Activated CD4-positive, alpha-beta memory T cell treated with anti-CD3 and anti-CD28 coated beads for 36 hours (primary cell): ENCODE measurements at places on chromosomes 11 and 22. TPM values are rescaled to one million over a fixed set of nuclear protein-coding genes. Genes with fewer than 3 reads are reported as not detected.

GRCh38 chr11:84906995-84907394 is 720.1 kb downstream of the DLG2 start:
- DNase-seq: no peak
- no peaks in the 10 kb centered on the region for H3K4me1 ChIP-seq
- H3K27me3 ChIP-seq: no peaks in the 10 kb centered on the region

DNA sequence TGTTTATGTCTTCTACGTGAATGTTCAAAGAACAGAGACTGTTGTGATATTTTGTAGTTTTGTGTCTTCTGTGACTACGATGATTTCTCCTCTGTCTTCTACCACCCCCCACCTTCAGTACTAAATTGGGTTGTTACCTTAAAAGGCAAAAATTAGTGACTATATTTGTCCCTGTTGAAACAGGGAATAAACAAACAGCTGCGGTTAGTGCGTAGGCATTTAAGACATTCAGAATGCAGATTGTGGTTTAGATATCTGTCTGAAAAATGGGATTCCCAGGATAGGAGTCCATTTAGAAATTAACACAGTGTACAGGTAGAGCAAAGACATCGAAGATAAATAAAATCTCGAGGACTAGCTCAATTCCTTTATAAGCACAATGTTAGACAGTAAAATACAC is 15.6 kb upstream of the ARHGAP42 start:
- H3K27ac ChIP-seq: no peak overlapping the region
- H3K4me3 ChIP-seq: no peak overlapping the region
- no peaks in the 10 kb centered on the region for H3K4me1 ChIP-seq
- no peaks in the 10 kb centered on the region for H3K36me3 ChIP-seq
- no peaks in the 10 kb centered on the region for H3K27me3 ChIP-seq

- H3K27me3 ChIP-seq: no peaks in the 10 kb centered on the region
- H3K4me3 ChIP-seq: no peak overlapping the region
- peaks cover 29% of the 10 kb centered on the region for H3K36me3 ChIP-seq
- H3K4me1 ChIP-seq: peaks cover 23% of the 10 kb centered on the region
- no peak for DNase-seq
Measured at GRCh38 chr11:65127473-65128181, 5.5 kb downstream of the MRPL49 start.

GRCh38 chr11:34065505-34066203 is 14.1 kb downstream of the CAPRIN1 start:
- H3K27ac ChIP-seq: no peak overlapping the region
- peaks cover 57% of the 10 kb centered on the region for H3K4me1 ChIP-seq
- no peak overlapping the region for H3K4me3 ChIP-seq

- H3K27ac ChIP-seq: no peak overlapping the region
- no peak overlapping the region for H3K4me3 ChIP-seq
- no peaks in the 10 kb centered on the region for H3K36me3 ChIP-seq
- no peaks in the 10 kb centered on the region for H3K27me3 ChIP-seq
- DNase-seq: no peak
Measured at GRCh38 chr11:121872356-121872755, 243.7 kb downstream of the BLID start.

DNA sequence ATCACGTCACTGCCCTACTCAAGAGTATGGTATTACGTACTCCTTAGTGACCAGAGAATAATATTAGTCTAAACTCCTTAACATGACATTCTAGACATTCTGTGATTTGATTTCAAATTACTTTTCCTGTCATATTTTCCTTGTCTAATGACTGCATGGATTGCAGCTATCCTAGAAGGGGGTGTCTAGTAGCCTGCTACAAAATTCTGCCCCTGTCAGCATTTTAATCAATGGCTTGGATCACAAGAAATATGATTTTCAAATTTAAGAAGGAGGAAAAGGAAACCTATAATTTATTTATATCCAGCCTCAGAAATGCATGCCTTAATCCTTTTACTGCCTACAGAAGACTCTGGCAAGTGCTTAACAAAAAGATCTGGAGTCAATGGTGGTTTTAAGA is 216.8 kb downstream of the SWAP70 start:
- H3K36me3 ChIP-seq: no peaks in the 10 kb centered on the region
- H3K27ac ChIP-seq: no peak overlapping the region
- H3K4me3 ChIP-seq: no peak overlapping the region
- H3K4me1 ChIP-seq: no peaks in the 10 kb centered on the region
- no peak for DNase-seq

GRCh38 chr11:7307836-7308235 is 56.1 kb downstream of the SYT9 start:
- peaks cover 9% of the 10 kb centered on the region for H3K27me3 ChIP-seq
- no peak overlapping the region for H3K4me3 ChIP-seq
- no peaks in the 10 kb centered on the region for H3K36me3 ChIP-seq
- no peak overlapping the region for H3K27ac ChIP-seq
- no peaks in the 10 kb centered on the region for H3K4me1 ChIP-seq

GRCh38 chr22:26489447-26490036 is 5.9 kb downstream of the SRRD start:
- no peaks in the 10 kb centered on the region for H3K27me3 ChIP-seq
- H3K27ac ChIP-seq: peak overlapping the region; percentile 30
- no peak for DNase-seq
- peaks cover 38% of the 10 kb centered on the region for H3K36me3 ChIP-seq
- H3K4me1 ChIP-seq: peaks cover 19% of the 10 kb centered on the region
- no peak overlapping the region for H3K4me3 ChIP-seq

DNA sequence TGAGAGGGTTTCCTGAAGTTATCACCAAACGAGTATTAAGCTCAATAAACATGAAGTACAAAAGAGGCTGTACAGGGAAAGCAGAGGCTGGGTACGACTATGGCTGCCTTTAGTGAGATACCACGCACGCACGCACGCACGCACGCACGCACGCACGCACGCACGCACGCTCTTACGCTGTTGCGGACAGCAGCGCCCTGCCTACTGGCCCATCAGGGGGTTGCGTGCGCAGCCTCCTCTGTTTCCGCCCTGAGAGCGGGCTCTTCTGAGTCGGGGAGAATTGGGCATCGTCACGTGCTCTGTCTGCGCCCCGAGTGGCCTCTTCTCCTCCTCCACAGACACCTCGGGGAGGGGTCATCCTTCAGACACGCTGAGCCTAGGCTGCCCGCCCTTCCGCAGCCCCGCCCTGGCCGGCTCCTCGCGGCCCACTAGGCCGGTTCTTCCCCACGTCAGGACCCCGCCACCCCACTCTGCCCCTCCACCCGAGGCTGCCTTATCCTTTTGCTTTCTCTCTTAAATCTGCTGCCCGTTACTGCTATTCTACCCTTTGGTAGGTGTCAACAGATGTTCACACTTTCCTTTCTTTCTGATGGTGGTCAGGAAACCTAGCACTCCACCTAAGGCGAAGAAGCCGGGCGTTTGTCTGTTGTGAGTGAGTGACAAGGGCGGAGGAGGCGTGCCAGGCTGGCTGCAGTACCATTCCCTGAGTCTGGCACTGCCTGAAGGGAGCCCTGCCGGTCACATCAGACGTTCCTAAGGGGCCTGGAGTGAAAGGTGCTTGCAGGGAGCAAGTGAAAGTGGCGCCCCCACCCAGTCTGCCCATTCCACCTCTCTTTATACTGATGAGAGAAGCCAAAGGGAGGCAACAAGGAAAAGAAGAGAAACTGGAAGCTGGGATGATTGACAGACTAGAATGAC is 300.4 kb upstream of the B3GAT1 start:
- no peak for DNase-seq
- H3K27ac ChIP-seq: no peak overlapping the region
- no peaks in the 10 kb centered on the region for H3K4me1 ChIP-seq
- peaks cover 3% of the 10 kb centered on the region for H3K27me3 ChIP-seq
- no peak overlapping the region for H3K4me3 ChIP-seq

DNA sequence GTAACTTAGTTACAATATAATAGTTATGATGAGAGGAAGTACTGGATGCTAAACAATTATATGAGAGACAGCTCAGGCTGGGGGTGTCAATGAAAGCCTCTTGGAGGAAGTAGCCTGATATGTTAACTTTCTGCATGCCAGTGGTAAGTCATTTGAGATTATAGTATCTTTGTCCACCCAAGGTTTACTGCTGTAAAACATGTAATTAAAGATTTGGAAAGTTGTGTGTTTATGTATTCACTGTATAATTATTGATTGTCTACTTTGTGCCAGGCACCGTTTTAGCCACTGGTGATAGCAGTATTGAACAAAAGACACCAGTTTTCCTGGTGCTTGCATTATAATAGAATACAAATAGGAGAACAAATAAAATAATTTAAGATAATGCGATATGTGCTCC is 624 bp upstream of the DNAJB7 start:
- H3K36me3 ChIP-seq: peaks cover 3% of the 10 kb centered on the region
- no peak for DNase-seq
- no peak overlapping the region for H3K4me3 ChIP-seq
- no peak overlapping the region for H3K27ac ChIP-seq
- no peaks in the 10 kb centered on the region for H3K27me3 ChIP-seq
- peaks cover 24% of the 10 kb centered on the region for H3K4me1 ChIP-seq

DNA sequence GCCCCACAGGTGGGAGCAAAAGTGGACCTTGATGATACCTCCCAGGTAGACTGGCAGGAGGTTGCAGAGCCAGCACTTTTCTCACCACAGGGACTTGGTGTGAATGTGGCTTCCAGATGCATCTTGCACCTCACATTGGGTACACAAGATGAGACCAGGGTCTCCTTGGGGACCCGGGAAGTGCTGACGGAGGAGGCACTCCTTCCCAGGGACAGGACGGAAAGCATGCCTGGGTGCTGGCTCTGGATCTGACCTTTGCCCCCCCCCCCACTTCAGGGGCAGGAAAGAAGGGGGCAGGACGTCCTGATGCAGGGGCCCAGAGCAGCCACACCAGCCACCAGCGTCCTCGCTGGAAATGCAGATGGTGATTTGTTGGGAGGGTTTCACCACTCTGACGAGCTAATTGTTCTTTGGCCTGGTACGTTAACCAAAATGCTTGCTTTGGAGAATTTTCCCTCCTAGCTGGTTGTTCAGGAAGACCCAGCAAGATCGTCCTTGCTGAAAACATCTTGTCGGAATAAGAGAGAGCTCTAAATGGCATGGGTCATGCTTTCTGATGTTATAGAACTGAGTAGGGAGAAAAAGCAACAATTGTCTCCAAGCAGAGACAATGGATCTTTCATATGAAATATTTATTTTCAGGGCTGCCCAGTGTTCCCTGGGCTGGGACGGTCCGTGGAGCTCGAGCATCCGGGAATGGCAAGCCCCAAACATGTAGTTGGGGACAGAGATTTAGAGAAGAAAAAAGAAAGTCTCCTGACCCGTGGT is 74.4 kb upstream of the PPARA start:
- DNase-seq: no peak
- peaks cover 19% of the 10 kb centered on the region for H3K4me1 ChIP-seq
- H3K27me3 ChIP-seq: peaks cover 2% of the 10 kb centered on the region
- H3K36me3 ChIP-seq: peaks cover 1% of the 10 kb centered on the region

DNA sequence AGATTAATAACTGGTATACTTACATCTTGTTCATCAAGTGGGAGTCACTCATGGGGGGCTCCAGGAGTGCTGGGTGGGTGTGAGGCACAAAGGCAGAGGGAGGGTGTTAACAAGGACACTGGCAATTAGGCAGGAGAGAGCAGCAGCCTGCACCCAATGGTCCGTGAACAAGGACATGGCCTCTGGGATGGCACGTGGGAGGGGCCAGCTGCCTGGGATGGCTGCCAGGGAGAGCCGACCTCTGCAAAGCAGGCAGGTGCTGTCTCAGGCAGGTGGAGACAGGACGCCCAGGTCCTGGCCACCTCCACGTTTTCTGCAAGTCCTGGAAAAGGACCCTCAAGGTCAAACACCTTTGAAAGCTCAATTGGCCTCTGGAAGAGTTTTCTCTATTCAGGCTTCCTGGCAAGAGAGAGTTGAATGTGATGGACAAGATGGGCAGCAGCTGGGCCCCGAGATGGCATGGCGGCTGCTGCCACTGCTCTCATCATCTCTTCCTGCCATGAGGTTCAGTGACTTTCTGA is 257.1 kb downstream of the BUD13 start:
- H3K36me3 ChIP-seq: no peaks in the 10 kb centered on the region
- DNase-seq: no peak
- H3K4me1 ChIP-seq: no peaks in the 10 kb centered on the region
- H3K27me3 ChIP-seq: peaks cover 19% of the 10 kb centered on the region
- no peak overlapping the region for H3K27ac ChIP-seq
- no peak overlapping the region for H3K4me3 ChIP-seq

DNA sequence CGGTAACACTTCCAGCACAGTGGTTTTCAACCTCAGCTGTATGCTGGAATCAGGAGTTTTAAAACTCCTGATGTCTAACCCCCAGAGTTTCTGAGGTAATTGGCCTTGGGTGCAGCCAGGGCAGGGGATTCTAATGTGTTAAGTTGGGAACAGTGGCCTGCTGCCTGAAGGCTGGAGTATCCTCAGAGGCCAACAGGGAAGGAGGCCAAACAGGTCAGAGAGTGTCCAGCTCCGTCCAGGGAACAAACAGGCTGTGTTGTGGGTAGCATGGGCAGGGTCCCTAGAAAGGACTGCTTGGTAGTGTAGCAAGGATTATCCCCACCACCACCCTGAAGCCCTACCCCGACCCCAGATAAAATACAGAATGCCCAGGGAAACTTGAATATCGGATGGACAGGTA is 10.8 kb upstream of the DAGLA start:
- H3K36me3 ChIP-seq: no peaks in the 10 kb centered on the region
- no peaks in the 10 kb centered on the region for H3K4me1 ChIP-seq
- peaks cover 9% of the 10 kb centered on the region for H3K27me3 ChIP-seq
- no peak overlapping the region for H3K27ac ChIP-seq
- DNase-seq: no peak

DNA sequence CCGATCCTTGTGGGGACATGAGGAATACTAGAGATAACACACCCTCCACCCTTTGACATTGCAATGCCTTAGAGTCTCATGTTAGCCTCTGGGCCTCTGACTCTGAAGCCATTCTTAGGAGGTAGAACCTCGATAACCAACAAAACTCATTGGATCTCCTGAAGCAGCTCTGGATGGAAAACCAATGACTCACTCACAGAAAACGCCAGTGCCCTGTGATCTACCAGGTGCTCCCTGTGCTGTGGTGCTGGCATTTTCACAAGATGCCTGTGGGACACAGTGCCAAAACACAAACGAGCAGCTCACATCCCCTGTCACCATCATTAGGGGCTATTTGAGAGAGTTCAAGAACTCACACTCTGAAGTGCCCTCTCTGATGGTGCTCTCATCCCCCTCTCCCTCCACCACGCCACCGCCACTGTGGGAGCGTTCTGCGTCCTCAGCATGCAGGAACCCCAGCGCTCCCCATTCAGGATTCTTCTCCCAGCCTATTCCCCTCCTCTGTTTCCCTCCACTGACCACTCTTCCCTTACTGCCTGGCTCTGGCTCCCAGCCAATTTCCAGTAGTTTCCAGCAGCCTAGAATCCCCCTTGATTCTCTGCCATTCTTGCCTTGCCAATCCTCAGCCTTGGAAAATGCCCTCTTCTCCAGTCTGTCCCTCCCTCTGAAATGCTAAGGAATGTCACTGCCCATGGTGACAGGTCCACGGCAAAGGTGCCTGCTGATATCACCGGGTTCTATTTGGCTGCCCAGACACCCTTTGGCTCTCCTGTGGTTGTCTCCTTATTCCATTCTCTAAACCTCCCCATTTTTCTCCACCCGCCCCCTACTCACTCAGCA is 4.7 kb upstream of the POLD4 start:
- DNase-seq: no peak
- no peak overlapping the region for H3K4me3 ChIP-seq
- H3K4me1 ChIP-seq: peaks cover 28% of the 10 kb centered on the region
- no peaks in the 10 kb centered on the region for H3K27me3 ChIP-seq
- H3K36me3 ChIP-seq: no peaks in the 10 kb centered on the region

Gene ZNF280B
- 2.1 TPM for total RNA-seq

Gene POU2AF2
- total RNA-seq: not detected
